ENCODE measurements at places on chromosomes 5 and 9.
A peak's percentile ranks its signal among the peaks of the same experiment; 100 is the strongest.

DNA sequence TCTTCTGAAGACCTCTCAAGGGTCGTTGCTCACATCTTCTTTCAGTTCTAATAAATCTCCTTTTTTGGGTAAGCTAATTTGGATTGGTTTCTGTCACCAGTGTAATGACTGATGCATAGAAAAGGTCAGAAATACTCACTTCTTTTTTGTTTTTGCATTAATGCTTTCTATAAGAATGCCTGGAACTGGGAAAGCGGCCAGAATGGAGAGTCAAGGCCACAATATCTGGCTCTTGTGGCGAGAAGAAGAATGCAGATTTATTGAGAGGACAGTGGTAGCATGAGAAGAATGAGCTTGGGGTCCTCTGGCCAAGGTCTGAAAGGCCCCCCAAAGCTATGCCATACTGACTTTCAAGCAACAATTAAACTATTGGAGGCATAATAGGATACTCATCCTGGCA is 88.0 kb upstream of the SLC12A2 start:
- no peak for DNase-seq

GRCh38 chr5:151664694-151665585 is 21.8 kb downstream of the SPARC start:
- no peak for DNase-seq

GRCh38 chr5:68710514-68710913 is 383.3 kb upstream of the SLC30A5 start:
- no peak for DNase-seq

GRCh38 chr5:176151281-176151680 is 86.9 kb upstream of the SIMC1 start:
- no peak for DNase-seq

- DNase-seq, result no peak
Measured at GRCh38 chr9:128089299-128089698, 21.3 kb downstream of the SLC25A25 start.

GRCh38 chr5:125140855-125141254 is 394.4 kb upstream of the ZNF608 start:
- DNase-seq, result no peak

DNA sequence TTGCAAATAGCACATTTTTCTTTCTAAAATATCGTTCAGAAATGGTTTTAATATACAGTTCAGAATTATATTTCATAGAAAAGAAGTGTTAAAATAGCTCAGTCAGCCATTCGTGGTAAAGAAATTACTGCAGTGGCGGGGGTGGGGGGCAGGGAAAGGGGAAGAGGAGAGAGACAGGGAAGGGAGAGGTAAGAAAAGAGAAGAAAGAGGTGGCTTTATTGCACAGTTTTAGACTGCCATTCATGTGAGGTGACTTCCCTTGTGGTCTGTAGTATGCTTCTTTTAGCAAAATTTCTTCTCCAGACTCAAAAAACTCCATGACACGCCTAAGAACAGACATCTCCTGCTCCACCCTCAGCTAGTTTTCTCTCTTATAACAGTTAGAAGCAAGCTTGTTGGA is 259.6 kb downstream of the TRPM3 start:
- DNase-seq, result no peak

- no peak for DNase-seq
Measured at GRCh38 chr5:160271396-160271795, 41.0 kb downstream of the CCNJL start.

DNA sequence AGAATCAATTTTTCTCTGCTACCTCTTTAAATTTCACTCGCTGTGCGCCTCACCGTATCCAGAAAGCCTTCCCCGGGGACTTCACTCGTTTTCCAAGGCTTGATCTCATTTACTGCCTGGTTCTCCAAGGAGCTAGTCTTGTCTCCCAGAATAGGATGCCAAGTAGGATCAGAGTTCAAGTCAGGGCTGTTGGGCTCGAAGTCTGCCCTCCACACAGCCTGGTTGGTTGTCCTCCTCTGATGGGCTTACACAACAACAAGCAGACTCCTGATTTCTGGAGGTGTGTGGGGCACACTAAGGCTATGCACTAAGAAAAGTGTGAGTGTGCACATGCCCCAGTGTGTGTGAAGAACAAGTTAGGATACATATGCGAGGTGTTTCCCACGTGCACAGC is 14.0 kb upstream of the TNIP1 start:
- no peak for DNase-seq

GRCh38 chr5:171023508-171023907 is 161.7 kb downstream of the RANBP17 start:
- no peak for DNase-seq

DNA sequence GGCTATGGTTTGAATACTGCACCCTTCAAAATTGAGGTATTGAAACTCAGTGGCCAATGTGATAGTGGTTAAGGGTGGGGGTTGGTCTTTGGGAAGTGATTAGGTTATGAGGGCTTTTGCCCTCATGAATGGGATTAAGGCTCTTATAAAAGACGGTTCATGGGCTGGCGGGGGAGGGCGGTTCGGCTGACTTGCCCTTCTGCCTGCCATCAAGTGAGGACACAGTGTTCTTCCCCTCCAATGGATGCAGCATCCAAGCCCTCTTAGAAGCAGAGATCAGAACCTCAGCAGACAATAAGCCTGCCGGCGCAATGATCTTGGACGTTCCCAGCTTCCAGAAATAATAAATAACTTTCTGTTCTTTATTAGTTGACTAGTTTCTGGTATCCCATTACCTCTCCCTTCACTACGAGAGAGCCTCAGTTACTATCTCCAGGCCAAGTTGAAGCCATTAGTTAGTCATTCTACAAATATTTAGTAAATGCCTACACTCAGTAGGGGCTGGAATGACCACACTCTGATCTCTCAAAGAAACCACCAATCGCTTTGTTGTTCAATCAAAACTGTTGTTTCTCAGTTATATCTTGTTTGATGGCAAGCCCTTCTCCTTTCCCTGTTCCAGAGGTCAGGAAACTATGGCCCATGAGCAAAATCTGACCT is 219.3 kb downstream of the TSSK1B start:
- no peak for DNase-seq

DNA sequence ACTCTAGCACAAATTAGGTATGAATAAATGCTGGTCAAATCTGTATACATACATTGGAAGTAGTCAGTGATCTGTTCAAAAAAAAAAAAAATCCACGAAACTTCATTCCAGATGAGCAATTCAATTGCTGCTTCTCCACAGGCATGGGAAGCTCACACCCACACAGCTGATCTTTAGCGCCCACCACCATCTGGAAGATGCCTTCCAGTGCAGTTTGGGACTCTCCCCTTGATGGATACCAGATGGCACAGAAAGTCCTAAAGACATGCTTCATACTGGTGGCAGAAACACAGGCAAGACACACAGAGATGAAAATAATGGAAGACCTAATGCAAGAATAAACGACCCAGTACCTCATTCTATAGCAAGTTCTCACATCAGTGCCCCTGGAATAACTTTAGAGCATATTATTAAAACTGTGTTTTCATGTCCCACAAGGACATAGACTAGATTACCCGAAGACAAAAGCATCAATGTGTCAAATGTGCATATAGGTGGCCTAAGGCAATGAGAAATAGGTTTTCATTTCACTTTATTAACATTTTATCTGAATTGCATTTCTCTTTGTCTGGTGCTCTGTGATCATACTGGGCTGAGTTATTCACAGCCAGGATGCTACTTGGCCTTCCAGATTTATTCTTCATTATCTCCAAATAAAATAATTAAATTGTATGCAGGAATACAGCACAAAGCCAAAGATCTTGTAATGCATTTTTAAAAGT is 135.4 kb upstream of the TAS2R1 start:
- DNase-seq, result no peak

GRCh38 chr9:130024597-130024994 is 18.4 kb downstream of the FNBP1 start:
- DNase-seq, result no peak

DNA sequence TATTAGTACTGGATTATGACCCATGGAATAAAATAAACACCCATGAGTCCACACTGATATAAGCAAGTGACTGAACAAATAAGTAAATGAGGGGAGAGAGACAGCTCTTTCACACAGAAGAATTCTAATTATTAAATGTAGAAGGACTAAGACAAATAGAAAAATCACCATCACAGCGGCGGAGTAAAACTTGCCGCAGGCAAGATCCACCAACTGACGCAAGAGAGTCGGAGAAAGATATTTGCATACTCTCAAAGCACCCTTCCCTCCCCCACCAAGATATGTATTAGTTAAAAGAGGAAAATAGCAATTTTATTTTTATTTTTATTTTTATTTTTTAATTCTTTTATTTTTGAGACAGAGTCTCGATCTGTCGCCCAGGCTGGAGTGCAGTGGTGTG is 14.6 kb upstream of the N4BP3 start:
- DNase-seq, result no peak

GRCh38 chr5:5156471-5157082 is 16.4 kb downstream of the ADAMTS16 start:
- no peak for DNase-seq

DNA sequence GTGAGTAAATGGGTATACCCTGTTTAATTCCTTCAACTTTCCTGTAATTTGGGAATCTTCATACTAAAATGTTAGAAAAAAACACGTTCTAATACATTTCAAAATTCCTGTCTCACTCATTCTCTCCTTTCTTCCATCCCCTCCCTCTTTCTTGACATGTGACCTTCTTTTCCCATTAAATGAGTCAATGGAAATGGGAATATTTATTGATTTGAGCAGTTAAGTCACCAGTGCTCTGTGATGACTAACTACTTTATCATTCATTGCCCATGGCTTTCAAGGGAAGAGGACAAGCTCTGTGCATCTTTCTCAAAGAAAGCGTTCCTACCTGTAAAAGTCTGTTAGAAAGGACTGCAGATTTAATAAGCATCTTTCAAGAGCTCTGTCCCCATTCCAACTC is 144.4 kb upstream of the MAP3K1 start:
- no peak for DNase-seq

- no peak for DNase-seq
Measured at GRCh38 chr9:128550770-128551656, 1.4 kb upstream of the SPTAN1 start.

DNA sequence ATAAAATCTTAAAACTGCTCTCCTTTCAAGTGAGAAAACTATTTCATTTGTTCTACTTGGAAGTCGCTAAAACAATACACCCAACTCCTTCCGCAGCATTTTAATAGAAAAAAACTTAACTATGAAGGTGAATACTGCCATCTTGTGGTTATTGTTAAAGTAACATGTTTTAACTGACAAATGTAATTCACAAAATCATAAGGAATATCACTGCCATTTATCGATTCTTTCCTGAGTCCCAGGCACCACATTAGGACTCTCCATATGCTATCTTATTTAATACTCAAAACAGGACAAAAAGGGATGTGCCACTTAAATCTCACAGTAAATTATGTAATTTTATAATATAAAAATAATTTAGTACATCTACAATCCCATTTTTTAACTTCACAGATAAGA is 130.5 kb upstream of the ITGA1 start:
- no peak for DNase-seq

- DNase-seq, result no peak
Measured at GRCh38 chr5:91110686-91111085, 272.4 kb downstream of the ARRDC3 start.

- no peak for DNase-seq
Measured at GRCh38 chr9:122642226-122642625, 15.2 kb downstream of the OR1B1 start.

DNA sequence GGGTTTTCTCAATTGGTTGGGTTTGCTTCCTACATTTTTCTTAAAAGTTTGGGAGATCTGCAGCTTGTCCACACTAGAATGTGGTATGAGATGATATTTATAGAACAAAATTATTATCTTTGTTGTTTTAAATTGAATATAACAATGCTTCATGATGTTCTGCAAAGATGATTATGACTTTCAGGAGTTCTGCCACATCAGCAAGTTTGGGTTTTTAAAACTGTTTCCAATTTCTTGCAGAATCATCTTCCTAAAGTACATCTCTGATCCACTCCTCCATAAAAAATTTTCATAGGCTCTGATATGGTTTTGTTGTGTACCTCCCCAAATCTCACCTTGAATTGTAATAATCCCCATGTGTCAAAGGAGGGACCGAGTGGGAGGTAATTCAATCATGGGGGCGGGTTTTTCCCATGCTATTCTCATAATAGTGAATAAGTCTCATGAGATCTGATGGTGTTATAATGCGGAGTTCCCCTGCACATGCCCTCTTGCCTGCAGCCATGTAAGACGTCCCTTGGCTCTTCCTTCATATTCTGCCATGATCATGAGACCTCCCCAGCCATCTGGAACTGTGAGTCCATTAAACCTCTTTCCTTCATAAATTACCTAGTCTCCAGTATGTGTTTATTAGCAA is 119.1 kb upstream of the PTGER4 start:
- no peak for DNase-seq

- no peak for DNase-seq
Measured at GRCh38 chr5:67792891-67793290, 422.7 kb upstream of the PIK3R1 start.

DNA sequence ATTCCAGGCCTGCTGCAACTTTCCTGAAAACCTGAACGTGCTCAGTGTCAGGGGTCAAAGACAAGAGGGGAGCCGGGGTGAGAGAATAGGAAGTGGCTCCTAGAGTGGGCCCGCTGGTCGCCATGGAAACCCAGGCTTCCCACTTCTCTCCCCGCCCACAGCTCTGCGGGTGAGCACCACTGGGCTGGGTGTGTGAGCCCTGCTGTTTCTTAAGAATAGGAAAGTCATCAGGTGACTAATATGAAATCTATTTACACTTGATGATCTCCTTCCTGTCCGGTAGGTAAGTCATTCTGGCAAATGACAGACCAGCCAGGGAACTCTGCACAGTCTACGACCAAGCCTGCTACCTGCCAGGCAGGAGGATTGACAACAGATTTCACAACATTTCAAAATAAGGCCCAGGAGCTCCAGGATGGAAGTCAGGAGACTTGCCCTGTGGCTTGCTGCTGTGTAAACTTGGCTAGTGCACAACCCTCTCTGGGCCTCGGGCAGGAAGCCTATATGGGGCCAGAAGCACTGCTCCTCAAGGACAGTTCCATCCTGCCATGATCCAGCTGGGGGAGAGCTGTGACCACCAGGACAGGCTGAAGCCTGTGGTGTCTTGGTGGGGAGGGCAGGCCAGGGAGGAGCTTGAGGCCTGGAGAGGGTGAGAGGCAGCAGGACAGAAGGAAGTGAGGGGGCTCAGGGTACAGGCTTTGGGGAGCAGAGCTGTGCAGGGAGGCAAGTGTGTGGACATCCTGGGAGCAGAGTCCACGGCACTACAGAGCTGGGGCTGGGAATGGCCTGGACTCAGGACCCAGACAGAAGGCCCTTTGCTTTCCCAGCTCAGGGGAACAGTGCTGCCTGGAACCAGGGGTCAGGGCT is 60.6 kb downstream of the SHB start:
- no peak for DNase-seq

DNA sequence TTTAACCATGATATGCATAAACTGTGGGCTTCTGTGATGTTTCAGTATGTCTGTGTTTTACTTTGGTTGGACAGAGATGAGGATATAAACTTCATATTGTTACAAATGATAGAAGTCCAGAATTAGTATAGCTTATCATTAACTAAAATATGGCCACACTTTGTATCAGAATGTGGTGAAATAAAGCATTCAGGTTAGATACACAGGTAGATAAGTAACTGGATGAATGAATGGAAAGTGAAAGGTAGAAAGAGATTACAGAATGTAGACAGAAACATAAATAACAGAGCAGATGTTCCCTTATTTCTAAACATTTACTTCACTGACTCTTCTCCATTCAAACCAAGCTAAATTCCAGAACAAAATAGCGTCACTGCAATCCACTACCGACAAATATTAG is 1033.8 kb downstream of the CDH18 start:
- no peak for DNase-seq

GRCh38 chr5:132063090-132063911 is 2.8 kb downstream of the IL3 start:
- DNase-seq, result peak; percentile 32

Data from stimulated activated CD4-positive, alpha-beta T cell treated with anti-CD3 and anti-CD28 coated beads, TNF-alpha, amount 100 ng/mL, for 1 hour (primary cell).